ENCODE measurements at places on chromosomes 11 and 22.

GRCh38 chr11:46387456-46387855 lies 4.1 kb downstream of the CHRM4 start:
- DNase-seq, result no peak

- no peak for DNase-seq
Measured at GRCh38 chr11:567629-568292, 7.0 kb downstream of the RASSF7 start.

DNA sequence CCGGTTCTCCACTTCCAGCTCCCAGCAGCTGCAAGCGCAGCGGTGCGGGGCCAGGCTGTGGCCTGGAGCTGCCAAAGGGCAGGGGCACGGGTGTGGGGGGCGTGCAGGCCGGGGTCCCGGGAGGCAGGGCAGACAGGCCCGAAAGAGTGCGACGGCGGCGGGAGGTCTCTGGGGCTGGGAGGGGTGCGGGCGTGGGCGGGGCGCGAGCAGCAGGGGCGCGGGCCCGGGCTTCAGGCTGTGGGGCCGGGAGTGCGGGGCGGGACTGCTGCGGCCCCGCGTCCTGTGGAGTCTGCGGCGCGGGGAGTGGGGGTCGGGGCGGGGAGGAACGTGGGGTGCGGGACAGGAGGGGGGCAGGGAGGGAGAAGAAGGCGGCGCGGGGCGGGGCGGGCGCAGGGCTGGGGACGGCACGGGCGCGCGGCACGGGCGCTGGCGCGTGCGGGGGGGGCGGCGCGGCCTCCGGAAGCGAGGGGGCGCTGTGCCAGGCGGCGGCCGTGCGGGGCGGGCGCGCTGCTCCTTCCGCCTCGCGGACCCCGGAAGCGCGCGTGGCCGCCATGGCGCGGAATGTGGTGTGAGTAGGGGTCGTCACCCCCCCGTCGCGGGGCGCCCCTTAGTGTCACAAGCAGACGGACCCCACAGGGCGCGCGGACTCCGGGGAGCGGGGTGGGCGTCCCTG lies at the start of gene MRPL23:
MRPL23 (plus strand) TSS at position 521 of the 673 bp plus-strand sequence; CDS start at position 552, 31 bp downstream.
- no peak for DNase-seq

GRCh38 chr22:32127904-32128303 lies 31.2 kb downstream of the C22orf42 start:
- DNase-seq, result no peak

DNA sequence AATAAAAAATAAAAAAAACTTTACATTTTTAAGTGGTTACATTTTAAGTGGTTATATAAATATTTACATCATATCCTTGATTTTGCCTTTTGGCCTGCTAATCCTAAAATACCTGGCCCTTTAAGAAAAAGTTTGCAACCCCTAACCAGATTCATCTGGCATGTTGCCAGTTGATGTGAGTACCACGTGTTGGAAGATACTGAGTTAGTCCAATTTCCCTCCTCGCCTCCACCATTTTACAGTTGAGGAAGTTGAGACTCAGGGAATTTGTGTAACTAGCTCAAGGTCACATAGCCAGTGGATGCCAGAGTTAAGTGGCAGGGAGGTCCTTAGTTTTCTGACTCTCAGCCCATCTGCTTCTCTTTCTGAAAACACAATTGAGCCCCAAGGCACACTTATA lies 5.1 kb downstream of the ELF5 start:
- no peak for DNase-seq

DNA sequence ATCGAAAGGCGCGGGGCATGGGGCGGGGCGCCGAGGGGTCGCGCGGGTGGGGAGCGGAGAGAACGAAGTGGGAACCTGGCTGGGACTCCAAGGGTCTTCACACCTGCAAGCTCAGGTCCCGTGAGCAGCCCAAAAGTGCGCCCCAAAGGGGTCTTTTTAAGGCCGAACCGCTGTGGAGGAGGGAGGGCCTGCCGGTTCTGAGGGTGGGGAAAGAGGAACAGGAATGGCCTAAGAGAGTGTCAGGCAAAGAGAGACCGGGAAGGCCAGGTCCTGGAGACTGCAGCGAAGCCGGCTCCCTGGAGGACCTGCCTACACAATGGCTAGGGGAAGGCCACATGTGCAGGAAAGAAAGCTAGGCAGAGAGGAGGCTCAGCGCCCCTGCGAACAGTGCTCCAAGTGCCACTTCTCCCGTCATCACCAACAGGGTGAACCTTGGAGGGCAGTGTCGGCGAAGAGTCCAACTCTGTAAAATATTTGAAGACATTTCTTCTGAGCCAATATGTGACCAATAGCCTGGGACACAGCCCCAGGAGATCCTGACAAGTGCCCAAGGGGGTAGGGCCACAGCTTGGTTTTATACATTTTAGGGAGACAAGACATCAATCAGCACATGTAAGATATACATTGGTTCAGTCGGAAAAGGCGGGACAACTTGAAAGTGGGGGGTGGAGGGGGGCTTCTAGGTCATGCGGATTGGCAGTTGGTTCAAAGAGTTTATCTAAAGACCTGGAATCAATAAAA lies 710 bp upstream of the DGCR2 start:
- no peak for DNase-seq

GRCh38 chr11:22730319-22730718 lies 63.9 kb downstream of the GAS2 start:
- DNase-seq, result peak; percentile 11

DNA sequence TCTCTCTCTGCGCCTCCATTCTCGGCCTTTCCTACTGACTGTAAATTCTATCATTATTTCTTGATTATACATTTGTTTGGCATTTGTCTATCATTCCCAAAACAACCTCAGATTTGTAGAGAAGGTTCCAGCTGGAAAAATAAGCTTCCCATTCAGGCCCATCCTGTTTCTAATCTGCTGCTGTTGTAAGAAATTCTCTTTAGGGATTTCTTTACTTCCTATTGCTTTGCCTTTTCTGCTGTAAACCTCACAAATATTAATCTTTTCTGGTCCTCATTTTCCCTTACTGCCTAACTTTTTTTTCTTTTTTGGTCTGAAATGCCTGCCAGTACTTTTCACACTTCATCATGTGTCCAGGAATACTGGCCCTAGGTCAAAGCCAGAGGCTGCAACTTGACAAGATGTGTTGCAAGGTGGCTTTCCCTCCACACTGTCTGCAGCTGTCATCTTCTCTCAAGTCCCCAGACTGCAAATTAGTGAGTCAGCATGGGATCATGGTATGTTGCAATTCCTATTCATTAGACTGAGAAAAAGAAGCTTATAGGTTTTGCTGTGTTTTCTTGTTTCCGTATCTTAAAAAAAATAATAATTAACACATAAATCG lies 858.7 kb upstream of the CHORDC1 start:
- peak; percentile 49 for DNase-seq

DNA sequence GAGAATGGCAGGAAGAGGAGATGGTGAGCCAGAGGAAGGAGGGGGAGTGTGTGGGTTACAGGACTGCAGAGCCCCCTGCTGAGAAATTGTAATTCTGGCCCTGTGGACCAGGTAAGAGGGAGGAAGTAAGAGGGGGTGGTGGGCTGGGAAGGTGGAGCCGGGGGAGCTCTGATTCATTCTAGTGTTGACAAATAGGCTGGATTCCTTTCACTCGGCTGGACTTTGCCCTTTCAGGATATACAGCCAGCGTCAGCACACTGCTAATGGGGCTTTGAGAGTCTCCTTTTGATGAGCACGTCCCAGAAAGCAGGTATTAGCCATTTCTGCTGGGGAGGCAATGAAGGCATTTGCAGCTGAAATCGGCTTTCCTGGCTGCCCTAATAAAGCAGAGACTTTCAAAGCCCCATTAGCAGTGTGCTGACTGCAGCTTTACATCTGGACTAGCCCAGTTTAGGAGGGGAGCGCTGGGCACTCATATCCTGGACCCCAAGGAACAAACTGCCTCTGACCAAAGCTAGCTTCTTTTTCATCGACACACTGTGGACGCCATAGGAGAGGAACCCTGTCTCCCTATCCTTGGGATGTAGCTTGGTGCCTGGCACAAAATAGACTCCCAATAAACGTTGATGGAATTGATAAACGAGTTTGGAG lies 44.8 kb upstream of the CADM1 start:
- no peak for DNase-seq

DNA sequence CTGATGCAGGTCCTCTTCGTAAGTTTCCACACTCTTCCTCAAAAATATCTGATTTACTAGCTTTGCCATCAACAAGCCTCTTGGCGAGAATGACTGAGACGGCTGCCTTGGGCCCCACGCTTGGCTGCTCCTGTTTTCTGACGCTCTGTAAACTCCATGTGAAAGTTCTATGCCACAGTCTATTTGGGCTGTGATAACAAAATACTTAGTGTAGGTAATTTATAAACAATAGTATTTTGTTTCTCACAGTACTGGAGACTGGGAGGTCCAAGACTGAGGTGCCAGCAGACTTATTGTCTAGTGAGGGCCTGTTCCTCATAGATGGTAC lies 123.2 kb upstream of the SORL1-AS1 start:
- no peak for DNase-seq

DNA sequence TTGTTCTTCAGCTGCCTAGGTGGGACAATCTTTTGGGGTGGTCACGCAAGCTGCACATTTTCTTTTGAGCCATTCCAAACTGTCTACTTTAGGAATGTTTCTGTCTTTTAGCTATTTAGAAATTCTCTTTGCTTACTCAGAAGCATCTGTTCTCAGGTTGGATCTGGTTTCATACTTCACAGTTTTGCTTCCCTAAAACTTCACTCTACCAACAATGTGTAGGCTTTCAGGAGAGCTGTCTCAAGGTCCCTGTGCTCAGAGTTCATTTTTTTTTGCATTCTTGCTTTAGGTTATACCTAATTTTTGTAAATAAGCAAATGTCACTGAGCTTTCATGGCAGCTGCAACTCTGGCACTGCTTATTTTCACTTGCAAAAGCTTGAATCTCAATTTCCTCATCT lies 36.7 kb downstream of the CCDC90B start:
- DNase-seq, result no peak

GRCh38 chr22:39234867-39235687 lies 9.7 kb downstream of the PDGFB start:
- DNase-seq, result no peak

- DNase-seq, result no peak
Measured at GRCh38 chr11:134761386-134761785, 349.3 kb upstream of the B3GAT1 start.

- DNase-seq, result peak; percentile 35
Measured at GRCh38 chr11:10918698-10919097, 60.8 kb upstream of the ZBED5 start.

GRCh38 chr22:46061501-46062231 lies 84.7 kb upstream of the WNT7B start:
- DNase-seq, result no peak

GRCh38 chr11:64538501-64538951 lies 52.5 kb upstream of the SLC22A12 start:
- DNase-seq, result peak; percentile 68

GRCh38 chr11:35803115-35803514 lies 140.5 kb downstream of the TRIM44 start:
- DNase-seq, result no peak

GRCh38 chr11:1520663-1521267 lies 34.2 kb upstream of the MOB2 start:
- DNase-seq, result no peak
